ENCODE measurements at places on chromosomes 3 and 15.

- no peak for DNase-seq
Observed at GRCh38 chr15:38207621-38208020, 45.0 kb upstream of the SPRED1 start.

DNA sequence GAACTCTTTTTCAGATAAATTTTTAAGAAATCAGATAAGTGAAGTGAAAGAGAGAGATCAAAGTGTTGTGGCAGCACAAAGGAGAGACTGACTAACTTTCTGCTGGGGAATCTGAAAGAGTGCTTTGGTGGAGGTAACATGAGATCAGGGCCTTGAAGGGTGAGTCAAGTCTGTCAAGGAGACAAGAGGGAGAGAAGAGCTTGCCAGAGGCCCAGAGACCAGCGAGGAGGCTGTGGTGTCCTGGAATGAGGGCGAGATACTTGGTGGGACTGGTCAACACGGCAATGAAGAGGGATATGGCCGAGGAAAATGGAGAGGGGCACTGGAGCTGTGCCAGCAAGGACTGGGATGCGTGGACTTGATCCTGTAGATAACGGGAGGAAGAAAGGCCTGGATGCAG lies 4.6 kb downstream of the TADA3 start:
- DNase-seq = no peak

DNA sequence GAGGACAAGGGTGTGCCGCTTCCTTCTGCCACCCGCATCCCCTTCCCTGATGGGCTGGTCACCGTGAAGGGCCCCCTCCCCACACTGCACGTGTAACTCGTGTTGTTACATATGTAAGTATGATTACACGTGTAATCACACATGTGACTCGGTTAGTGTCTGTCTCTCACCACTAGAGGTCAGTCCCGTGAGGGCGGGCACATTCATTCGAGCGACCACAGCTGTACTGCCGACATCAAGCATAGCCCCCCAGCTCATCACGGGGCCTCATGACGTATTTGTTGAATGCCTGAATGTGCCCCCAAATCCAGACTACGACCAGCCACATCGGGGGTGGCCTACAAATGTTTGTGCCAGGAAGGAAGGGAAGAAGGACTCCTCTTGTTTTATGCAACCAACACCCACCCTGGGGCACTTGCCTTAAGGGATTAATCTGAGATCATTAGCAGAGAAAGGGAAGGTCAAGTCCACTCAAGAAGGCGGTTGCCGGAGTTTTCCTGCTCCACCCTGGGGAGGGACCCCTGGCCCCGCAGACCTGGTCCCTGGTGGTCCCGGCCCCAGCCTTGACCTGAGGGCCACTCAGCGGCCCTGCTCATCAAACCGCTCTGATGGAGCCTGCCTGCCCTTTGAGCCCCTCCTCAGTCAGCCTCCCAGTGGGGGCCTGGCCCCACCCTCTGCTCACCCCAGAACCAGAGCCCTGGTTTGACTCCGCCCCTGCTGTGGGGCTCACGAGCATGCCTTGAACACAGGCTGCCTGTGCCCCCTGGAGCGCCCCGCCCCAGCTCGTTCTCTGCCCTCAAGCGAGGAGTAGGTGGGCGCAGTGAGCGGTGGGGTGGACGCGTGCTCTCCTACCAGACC lies 52.8 kb downstream of the RGMA start:
- DNase-seq = peak; percentile 59

- no peak for DNase-seq
Observed at GRCh38 chr3:71376911-71377310, 206.6 kb downstream of the FOXP1 start.

DNA sequence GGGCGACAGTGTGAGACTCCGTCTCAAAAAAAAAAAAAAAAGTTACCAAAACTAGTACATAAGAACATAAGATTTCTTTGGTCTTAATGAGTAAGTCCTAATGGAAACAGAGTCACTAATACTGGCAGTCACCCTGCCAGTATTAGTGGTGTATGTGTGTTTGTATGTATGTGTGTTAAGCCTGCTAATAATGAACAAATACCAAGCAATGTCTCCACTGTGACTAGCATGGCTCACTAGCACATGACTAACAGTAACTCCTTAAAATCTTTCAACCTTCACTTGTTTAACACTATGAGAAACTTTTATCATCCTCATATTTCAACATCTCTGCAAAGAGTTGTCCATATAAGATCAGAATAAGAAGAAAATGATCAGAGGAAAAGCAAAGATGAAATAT lies 231.0 kb upstream of the ATP11B start:
- DNase-seq = no peak

DNA sequence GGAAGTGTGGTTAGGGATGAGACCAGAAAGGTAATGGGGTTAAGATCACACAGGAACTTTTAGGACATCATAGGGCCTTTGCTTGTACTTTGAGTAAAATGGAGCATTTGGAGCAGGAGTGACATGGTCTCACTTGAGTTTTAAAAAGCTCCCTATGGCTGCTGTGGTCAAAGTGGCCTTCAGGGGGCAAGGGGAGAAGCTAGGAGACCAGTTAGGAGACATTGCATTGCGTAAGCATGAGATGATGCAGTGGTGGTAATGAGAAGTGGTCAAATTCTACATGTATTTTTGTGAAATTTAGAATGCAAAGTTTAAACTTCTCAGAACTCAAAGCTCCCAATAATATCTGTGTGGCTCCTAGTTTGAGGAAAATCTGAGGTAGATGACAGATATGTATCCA lies 27.9 kb downstream of the MED12L start:
- DNase-seq = no peak

DNA sequence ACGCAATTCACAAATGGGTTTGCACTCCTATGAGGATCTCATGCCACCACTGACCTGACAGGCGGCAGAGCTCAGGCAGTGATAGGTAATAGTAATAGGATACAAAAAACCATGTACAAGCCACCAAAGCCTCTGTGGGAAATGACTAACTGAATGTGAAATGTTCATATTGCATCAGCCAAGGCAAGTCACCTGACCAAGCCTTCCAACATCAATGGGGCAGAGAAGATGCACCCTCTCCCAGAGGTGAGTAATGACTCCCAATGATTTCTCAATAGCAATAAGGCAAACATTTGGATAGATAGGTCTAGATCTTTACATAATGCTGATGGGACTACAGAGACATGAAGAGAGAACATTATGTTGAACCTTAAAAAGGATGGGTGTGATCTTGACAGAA lies 14.9 kb downstream of the CNTN3 start:
- DNase-seq = no peak

DNA sequence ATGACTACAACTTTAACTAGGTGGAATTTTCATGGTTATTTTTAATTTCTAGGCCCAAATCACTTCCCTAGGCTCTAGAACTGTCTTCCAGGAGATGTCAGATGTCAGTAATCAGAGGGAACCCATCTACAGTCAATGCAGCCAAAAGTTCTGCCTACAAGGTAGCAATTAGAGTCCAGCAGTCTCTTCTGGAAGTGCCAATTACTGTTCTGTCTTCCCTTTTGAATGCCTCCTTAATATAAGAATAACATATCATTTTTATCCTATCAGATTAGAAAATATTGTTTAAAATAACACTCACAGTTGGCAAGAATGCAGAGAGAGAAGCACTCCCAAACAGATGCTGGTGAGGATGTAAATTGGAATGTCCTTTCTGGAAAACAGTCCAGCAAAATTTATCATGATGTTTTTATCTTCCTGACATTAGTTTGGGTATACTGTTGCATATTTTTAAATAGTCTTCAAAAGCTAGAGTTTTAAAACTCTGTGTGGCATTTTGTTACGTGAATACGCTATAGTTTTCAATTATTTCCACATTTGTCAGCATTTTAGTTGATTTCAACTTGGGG lies 543.7 kb downstream of the FHIT start:
- no peak for DNase-seq

DNA sequence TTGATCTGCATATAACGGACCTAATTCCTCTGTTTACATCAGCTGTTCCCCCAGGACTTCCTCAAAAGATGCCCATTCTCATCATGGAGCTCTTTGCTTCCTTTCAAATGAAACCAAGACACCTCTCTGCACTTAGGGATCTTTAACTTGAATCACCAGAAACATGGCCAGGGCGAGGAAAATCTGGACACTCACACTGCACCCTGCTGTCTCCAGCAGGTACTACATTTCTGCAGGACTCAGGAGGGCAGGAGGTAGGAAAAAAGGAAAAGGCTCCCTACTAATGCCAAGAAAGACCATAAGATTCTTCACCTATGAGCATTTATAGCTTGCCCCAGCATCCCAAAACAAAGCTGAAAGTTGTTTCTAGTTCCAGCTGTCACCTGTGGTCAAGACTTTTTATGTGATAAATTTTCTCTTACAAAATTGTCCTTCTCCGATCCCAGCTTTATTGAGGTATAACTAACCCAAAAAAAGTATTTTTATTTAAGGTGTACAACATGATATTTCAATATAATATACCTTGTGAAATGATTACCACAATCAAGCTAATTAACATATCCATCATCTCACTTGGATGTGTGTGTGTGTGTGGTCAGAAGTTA lies 87.3 kb upstream of the C15orf61 start:
- DNase-seq = no peak

DNA sequence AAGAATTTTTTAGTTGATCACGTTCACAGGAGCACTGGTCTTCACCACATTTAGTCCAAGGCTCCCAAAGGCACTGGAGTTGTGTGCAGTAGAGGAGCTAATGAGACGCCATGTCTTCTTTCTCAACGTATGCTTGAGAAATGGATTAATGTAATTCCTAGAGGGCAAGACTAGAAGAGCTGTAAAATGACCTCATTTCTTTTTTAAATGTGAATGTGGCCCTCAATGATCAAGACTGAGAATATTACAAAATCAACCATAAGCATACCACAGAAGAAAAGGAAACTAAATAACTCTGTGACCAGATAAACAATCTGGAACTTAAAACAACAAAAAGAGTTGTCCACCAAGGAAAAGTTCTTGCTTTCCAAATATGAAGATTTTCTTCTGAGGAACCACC lies 112.1 kb upstream of the THBS1 start:
- DNase-seq = no peak

DNA sequence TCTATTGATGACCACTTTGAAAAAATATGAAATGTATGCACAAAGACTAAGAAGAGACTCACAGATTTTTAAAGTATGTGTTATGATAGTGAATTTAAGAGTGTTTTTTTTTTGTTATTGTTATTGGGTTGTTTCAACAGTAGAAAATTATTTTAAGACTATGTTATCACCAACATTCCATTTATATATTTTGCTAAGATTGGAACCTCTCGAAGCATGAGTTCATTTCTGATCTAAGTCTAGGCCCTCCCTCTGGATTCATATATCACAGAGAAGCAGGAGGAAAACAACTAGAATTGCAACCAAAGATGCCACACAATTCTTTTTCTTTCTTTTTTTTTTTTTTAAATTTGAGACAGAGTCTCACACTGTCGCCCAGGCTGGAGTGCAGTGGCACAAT lies 46.8 kb downstream of the ITGB5 start:
- no peak for DNase-seq

DNA sequence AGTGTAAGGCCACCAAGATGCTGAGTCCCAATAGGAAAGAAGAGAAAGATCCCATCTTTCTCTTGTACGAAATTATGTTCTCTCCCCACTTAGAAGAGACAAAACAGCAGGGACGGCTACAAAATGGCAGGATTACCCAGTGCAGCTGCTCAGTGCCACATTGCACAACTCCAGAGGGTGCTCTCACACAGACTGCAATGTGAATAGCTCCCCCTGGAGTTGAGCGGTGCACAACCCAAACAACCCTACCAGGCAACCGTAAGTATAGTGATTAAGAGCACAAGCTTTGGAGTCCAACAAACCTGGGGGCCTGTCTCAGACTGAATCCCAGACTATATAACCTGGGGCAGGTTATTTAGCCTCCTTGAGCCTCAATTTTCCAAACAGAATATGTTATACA lies 3.1 kb upstream of the BHLHE40 start:
- DNase-seq = peak; percentile 72

GRCh38 chr3:41324156-41324475 lies 124.8 kb downstream of the CTNNB1 start:
- no peak for DNase-seq

DNA sequence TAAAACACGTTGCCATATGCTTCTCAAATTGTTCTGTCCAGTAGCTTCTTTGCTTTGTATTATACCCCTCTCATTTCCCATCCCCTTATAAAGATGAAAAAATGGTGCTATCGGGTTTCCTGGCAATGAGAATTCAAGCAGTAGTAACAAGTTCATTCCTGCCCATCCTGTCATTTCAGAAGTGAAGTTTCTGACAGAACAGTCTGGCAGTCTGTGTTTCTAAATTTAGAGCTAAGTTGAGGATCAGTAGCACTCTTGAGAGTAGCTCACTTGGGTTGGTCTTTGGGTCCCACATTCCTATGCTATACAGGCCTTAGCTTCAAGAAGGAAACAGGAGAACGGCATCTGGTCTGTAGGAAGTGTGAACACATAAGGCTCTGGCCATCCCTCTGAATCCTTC lies 134.6 kb downstream of the GHSR start:
- DNase-seq = no peak

DNA sequence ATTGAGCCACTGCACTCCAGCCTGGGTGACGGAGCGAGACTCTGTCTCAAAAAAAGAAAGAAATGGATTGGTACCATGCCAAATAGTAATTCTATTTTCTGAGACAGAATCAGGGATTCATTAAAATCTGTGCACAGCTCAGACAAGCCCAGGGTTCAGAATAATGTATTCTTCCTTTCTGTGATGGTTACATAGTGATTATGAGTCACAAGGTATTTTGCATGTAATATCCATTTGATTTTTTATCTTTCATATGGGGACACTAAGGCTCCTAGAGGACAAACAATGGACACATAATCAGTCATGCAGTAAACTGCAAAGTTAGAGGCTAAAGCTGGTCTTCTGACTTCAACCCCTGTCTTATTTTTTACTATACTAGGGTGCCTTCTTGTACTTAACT lies 156.8 kb upstream of the COL8A1 start:
- no peak for DNase-seq

DNA sequence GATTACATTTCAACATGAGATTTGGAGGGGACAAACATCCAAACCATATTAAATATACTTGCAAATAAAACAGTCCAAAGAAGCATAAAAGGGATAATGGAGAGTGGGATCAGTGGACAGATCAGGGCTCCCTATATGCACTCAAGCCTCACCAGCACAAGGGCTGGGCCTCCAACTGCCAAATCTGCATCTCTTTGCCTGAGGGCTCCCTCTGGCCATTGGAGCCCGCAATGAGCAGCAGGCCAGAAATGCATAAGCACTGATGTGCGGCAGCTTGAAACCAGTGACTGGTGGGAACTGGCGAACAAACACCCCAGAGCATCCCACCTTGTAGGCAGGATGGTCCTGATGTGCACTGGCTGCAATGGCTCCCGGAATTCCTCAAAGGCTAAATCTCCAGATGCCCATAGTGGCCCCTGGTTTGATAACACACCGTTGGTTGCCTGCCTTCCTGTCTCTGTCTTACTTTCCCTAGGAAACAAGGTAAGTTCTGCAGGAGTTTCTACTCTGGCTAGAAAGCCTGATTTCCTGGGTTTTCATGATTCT lies 55.9 kb upstream of the POMGNT2 start:
- no peak for DNase-seq

DNA sequence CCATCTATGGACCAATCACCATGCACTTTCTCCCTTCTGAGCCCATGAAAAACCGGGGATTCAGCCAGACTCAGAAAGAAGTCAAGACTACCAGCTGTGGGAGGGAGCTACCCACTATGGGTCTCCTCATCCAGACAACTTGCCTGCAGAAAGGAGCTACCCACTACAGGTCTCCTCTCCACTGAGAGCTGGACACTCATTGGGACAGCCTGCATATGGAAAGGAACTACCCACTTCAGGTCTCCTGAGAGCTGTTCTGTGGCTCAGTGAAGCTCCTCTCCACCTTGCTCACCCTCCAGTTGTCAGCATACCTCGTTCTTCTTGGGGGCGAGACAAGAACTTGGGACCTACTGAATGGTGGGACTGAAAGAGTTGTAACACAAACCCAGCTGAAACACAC lies 22.3 kb upstream of the ZBED2 start:
- no peak for DNase-seq

Measured in aorta (tissue), 5 donors.